ENCODE measurements at places on chromosomes 11 and 22. TPM values are rescaled to one million over a fixed set of nuclear protein-coding genes. Genes with fewer than 3 reads are reported as not detected.

DNA sequence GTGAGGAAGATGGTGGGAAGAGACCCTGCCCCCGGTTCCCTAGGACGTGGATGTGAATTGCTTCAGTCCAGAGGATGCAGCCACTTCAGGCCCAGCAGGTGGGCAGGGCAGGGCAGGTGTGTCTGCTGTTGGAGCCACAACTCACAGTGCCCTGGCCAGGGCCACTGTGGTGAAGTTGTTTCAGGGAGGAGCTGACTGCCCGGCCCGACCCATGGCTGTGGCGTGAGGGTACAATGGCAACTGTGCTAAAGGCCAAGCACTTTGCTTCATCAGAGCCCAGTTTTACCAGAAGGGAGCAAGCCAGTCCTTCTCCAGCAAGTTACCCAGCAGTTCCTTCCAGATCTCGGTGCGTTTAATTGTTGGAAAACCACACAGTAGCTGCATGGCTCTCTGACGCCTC, 1174.4 kb downstream of the BRD1 start:
- peaks cover 14% of the 10 kb centered on the region for H3K4me1 ChIP-seq
- no peaks in the 10 kb centered on the region for H3K27me3 ChIP-seq
- no peak for DNase-seq
- no peak overlapping the region for H3K27ac ChIP-seq

DNA sequence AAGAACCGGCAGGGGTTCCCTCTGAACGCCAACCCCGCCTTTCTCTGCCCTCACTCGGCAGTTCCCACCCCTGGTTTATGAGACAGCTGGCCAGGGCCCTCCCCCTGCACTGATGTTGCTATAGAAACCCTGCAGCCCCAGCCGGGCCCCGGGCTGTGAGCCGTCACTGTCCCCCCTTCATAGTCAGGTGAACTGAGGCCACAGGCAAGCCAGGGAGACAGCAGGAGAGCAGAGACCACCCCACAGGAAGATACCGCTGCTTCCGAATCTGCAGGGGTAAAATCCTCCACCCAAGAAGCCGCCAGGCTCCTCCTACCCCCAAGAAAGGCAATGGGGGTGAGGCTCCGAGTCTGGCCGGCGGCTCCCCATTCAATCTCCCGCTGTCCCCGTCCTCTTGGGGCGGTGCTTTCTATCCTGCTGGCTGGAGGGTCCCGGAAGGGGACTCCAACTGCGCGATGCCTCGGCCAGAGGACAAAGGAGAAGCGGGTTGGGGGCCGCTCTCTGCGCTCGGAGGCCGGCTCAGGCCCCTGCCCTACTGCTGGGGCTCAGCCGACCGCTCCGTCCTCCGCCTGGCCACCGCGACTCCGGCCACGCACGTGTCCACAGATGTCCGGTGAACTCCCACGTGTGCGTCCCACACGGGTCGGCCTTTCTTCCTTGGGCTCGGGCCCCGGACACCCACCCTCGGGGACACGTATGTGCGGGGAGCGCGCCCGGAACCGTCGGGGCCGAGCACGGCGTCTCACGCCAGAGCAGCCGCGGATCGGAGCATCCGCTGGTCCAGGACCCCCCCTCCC, 587 bp downstream of the SLC25A22 start:
- peak overlapping the region; percentile 93 for H3K27ac ChIP-seq
- H3K4me3 ChIP-seq = peak overlapping the region; percentile 84
- H3K4me1 ChIP-seq = peaks cover 15% of the 10 kb centered on the region
- DNase-seq = no peak
- H3K27me3 ChIP-seq = no peaks in the 10 kb centered on the region

DNA sequence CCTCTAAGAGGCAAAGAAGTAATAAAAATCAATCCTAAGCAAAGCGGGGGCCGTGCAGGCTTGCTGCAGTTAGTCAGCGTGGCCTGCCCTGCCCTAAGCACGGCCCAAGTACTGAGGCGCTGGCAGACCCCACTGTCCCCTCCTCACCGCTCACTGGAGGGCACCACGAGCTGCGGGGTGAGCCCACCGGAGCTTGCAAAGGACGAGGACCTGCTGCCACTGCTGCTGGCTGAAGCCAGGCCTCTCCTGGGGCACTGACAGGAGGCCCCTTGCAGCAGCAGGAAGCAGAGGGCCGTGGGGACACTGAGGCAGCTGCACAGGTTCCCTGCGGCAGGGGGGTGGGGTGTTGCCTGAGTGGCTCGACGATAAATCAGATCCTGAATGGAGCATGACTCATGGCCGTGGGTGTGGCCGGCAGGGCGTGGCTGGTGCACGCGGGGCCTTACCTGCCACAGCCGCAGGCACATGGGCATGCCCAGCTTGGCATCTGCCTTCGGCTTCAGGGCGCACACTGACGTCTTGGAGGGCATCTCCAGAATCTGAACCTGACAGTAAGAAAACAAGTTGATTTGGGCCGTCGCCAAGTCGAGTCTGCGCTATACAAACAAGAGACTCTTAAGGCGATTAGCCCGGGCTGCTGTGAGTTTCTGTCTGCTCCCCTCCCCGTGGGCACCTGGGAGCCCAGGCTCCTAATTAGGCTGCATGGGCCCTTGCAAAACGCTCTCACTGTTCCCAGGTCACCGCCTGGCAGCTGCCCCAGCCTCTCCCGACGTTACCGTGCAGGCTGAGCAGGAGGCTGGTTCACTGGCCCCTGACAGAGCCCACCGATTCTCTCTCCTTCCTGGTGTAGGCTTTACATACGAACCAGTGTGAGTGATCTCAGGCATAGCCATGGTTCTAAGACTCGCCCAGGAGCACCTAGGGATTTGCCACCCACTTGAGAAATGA, 45.9 kb downstream of the TBX1 start:
- H3K27ac ChIP-seq = no peak overlapping the region
- H3K36me3 ChIP-seq = peaks cover 6% of the 10 kb centered on the region
- H3K27me3 ChIP-seq = no peaks in the 10 kb centered on the region
- H3K4me1 ChIP-seq = peaks cover 21% of the 10 kb centered on the region
- H3K4me3 ChIP-seq = no peak overlapping the region

DNA sequence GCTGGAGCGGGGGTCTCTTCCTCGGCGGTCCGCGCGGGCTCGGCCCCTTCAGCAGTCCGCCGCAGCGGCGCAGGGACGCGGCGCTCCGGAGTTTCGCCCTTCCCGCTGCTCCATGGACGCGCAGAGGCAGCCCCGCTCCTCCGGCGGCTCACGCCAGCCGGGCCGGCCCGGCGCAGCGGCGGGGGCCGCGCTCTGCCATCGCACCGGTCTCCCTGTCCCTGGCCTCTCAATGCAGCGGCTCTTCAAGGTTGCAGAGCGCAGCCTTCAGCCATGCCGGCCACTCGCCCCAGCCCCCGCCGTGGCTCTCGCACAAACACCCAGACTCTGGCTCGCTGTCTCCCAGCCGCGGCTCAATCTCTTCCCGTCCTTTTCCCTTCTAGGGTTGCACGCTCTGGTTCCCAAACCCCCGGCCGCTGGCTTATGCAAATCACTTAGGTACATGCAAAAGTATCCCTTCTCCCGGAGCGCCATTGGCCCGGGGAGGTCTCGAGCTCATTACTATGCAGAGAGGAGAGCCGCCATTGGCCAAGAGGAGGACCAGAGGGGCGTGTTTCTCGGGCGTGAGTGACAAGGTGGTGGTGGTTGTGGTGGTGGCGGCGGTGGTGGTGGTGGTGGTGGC, at the start of gene LGR4:
LGR4 (minus strand) TSS at position 393 of the 619 bp plus-strand sequence. CDS start 488 bp downstream, outside the sequence.
- H3K27me3 ChIP-seq = no peaks in the 10 kb centered on the region
- H3K27ac ChIP-seq = peak within 1 kb of the TSS; percentile 95
- H3K4me3 ChIP-seq = peak within 1 kb of the TSS; percentile 94
- H3K4me1 ChIP-seq = peaks cover 49% of the 10 kb centered on the region
- peak; percentile 96 for DNase-seq

DNA sequence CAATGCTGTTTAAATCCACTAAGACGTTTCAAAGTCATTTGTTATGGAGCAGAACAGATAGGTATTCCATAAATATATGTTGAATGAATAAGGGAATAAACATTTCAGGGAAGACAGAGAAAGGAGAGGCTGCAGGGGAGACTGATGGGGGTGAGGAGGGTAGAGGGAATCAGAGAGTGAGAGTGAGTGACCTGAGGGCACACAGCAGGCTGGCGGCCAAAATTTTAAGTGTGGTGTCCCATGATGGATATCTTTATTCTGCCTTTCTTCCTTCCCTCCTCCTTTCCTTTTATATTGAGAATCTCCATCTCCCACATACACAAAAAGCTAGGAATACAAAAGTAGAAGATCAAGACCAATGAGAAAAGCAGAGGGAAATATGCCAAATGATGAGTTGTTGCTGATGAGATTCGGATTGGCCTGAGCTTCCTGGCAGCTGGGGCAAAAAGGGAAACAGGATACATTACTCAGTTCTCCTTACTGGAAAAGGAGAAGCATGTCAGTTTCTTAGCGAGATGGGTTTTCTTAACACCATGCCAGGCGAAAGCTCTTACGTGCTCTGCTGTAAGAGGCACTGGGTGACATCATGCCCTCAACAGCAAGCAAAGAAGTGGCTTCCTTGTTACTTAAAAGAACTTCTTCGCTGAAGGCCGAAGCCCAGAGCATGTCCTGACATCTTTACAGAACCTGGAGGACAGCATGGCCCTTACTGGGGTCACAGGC, 11.2 kb upstream of the CYTH4 start:
- peak; percentile 14 for DNase-seq
- peaks cover 2% of the 10 kb centered on the region for H3K27me3 ChIP-seq
- H3K27ac ChIP-seq = no peak overlapping the region
- peaks cover 12% of the 10 kb centered on the region for H3K4me1 ChIP-seq

GRCh38 chr22:36244522-36245391, 5.4 kb upstream of the APOL2 start:
- peak overlapping the region; percentile 92 for H3K27ac ChIP-seq
- DNase-seq = no peak
- H3K27me3 ChIP-seq = no peaks in the 10 kb centered on the region
- peaks cover 45% of the 10 kb centered on the region for H3K4me1 ChIP-seq
- no peak overlapping the region for H3K4me3 ChIP-seq

DNA sequence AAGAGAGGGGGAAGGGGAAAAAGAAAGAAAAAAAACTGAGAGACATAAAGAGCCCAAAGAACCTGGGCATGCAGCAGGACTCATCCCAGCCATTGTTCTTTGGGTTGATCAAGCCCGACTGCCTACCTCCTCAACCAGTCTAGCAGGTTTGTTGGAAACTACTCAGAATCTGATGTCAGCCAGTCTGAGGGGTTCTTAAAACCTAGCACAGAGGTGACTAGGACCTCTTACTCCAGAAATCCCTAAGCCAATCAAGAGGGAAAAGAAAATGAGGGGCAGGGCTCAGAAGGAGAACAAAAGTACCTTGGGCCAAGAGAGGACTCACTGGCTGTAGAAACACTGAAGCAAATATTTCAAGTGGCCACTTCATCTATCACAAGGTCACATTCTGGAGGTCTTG, 228.0 kb downstream of the AASDHPPT start:
- no peak overlapping the region for H3K27ac ChIP-seq
- no peak for DNase-seq
- H3K4me1 ChIP-seq = peaks cover 9% of the 10 kb centered on the region
- no peaks in the 10 kb centered on the region for H3K27me3 ChIP-seq
- no peak overlapping the region for H3K4me3 ChIP-seq

GRCh38 chr11:134792044-134792443, 380.0 kb upstream of the B3GAT1 start:
- H3K4me1 ChIP-seq = no peaks in the 10 kb centered on the region
- H3K4me3 ChIP-seq = no peak overlapping the region
- no peak for DNase-seq
- peaks cover 9% of the 10 kb centered on the region for H3K27me3 ChIP-seq
- no peak overlapping the region for H3K27ac ChIP-seq

DNA sequence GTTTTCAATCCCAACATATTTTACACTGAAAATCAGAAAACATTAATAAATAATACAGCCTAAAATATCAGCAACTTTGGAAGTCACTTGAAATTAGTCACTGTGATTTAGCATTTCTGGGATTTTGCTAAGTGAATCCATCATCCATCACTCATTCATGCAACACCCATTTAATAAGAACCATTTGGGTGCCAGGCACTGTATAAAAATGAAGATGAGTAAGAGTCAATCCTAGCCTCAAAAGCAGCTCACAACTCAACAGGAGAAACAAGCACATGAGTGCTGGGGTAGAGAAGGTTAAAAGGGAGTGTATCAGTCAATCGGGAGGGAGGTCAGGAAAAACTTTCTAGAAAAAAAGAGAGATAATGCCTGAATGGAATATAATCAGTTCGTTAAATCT, 77.9 kb downstream of the PGR start:
- H3K4me1 ChIP-seq = no peaks in the 10 kb centered on the region
- H3K4me3 ChIP-seq = no peak overlapping the region
- no peaks in the 10 kb centered on the region for H3K36me3 ChIP-seq

DNA sequence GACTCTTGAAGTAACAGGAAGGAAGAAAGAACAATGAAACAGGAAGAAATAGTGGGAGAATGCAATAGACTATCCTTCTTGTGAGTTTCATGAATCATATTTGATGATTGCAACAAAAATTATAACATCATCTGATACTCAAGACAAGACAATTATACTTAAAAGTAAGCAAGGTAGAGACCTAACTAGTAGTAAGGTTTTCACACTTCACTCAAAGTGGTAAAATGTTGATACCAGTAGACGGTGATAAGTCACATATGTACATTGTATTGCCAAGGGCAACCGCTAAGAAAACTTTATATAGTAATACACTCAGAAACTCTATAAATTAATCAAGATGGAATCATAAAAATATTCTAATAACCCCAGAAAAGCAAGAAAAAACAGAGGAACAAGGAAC, 107.8 kb downstream of the CYP2R1 start:
- no peaks in the 10 kb centered on the region for H3K4me1 ChIP-seq
- peaks cover 3% of the 10 kb centered on the region for H3K27me3 ChIP-seq
- H3K4me3 ChIP-seq = no peak overlapping the region
- H3K27ac ChIP-seq = no peak overlapping the region

DNA sequence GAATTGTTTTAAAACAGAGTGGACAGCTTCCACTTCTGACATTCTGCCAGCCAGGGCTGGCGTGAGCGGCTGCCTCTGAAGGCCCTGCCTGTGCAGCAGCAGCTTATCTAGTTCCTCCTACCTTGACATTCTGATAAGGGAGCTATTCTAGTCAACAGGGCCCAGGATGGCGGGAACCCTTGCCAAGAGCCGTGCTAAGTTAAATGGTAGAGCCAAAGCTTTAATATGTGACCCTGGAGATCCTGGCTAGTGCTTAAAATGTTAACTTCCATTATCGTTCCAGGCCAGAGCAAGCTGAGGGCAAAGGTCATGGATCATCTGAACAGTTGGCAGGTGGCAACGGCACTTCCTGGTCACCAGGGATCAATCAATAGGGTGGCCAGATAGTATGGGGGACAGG, 3.5 kb downstream of the KCNJ5 start:
- H3K27ac ChIP-seq = no peak overlapping the region
- H3K27me3 ChIP-seq = peaks cover 5% of the 10 kb centered on the region
- no peak for DNase-seq
- H3K4me3 ChIP-seq = no peak overlapping the region
- no peaks in the 10 kb centered on the region for H3K4me1 ChIP-seq
- H3K36me3 ChIP-seq = no peaks in the 10 kb centered on the region

GRCh38 chr22:30979932-30980331, 10.9 kb downstream of the TUG1 start:
- no peaks in the 10 kb centered on the region for H3K4me1 ChIP-seq
- no peaks in the 10 kb centered on the region for H3K27me3 ChIP-seq
- peaks cover 30% of the 10 kb centered on the region for H3K36me3 ChIP-seq
- no peak overlapping the region for H3K27ac ChIP-seq

Gene TRIM51
- not detected for total RNA-seq

Gene FOLH1
- total RNA-seq = not detected

Gene FZD4
- 6.5 TPM for total RNA-seq

Gene CCDC116
- 0.85 TPM for total RNA-seq
